Activated CD8-positive, alpha-beta T cell treated with anti-CD3 and anti-CD28 coated beads, Interleukin-2, amount 10 ng/mL, durations not matched to agents 7 days and 5 days (primary cell): ENCODE measurements at places on chromosomes 7 and 10.

GRCh38 chr7:55018361-55019190, at the start of gene EGFR:
Gene EGFR (plus strand): TSS chr7:55019017. CDS start chr7:55019278, 261 bp downstream.
- no peak for DNase-seq

DNA sequence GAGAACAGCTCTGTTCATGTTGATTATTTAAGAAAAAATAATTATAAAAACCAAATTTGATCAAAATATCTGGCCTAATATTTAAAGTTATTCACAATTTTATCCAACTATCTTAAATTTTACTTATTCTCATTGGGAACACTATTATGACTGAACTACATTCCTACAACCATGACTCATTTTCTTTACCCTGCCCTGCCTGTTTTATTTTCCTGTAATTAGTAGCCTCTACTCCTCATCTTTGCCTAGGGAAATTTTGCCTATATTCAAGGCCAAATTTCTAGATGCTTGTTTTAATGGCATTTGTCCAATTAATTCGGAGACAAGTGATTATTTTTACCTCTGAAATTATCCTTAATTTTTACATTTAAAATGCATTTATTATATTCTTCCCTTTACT, 289.7 kb upstream of the TMEM229A start:
- DNase-seq: no peak

- no peak for DNase-seq
Observed at GRCh38 chr10:36381748-36382147, 739.7 kb upstream of the FZD8 start.

GRCh38 chr10:43351301-43351700, 20.1 kb upstream of the FXYD4 start:
- no peak for DNase-seq

- DNase-seq: no peak
Observed at GRCh38 chr7:121081327-121081936, 92.9 kb downstream of the CPED1 start.

- no peak for DNase-seq
Observed at GRCh38 chr10:74021248-74022055, 23.5 kb downstream of the VCL start.
